SHP77 (cell line): ENCODE measurements at places on chromosomes 1 and 21.

DNA sequence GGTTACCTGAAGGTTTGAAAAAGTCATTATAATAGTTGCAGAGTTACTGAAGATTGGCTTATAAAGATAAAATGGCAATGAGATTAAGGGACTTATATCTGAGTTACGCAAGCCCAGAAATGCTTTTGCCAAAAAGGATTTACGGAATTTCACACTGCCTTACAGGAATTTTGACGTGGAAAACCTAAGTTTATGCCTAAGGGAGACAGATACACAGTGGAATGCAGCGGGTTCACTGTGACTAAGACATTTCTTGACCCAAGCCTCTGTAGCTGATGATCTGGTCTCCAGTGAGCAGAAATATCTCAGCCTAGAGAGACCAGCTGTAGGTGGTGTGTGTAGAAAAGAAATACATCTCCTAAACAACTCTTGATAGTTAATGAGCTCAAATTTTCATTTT is 10.1 kb upstream of the EXO1 start:
- DNase-seq, result no peak

DNA sequence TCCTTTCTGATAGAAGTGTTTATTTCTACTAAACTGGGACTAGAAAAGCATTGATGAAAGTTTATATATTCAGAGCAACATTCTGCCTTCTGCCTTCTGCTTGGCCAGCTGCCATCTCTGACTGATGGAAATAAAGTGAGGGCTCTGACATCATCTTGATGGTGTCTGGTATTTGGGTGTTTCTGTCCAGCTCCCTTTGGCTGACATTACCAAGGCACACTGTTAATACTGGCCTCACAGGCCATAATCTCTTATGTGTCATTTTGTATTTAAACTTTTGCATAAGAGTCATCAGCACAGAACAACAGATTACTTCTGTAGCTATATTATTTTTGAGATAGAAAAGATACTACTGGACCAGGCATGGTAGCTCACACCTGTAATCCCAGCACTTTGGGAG is 216.9 kb downstream of the RYR2 start:
- no peak for DNase-seq

DNA sequence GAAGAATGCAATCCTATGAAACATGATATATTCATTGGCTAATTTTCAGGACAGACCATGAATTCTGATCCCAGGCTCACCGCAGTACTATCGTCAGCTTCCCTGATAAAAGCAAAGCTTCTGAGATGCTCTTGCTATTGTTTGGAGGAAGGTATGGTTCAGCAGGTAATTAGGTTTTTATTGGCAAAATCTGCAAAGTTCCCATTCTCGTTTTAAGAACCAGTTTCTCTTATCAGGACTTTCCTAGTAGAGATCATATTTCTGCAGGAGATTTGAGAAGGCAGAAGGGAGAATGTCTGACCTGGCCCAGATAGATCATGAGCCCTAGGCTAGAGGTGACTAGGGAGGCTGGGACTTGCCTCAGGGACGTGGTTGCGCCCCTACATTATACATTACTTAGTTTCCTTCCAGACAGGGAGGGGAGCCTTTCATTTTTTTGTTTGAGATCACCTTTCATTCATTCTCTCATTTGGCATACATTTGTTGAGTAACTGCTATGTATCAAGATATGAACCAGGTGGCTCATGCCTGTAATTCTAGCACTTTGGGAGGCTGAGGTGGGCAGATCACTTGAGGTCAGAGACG is 108.8 kb downstream of the NRIP1 start:
- no peak for DNase-seq

GRCh38 chr1:64323054-64323453 is 119.6 kb downstream of the UBE2U start:
- DNase-seq, result no peak

DNA sequence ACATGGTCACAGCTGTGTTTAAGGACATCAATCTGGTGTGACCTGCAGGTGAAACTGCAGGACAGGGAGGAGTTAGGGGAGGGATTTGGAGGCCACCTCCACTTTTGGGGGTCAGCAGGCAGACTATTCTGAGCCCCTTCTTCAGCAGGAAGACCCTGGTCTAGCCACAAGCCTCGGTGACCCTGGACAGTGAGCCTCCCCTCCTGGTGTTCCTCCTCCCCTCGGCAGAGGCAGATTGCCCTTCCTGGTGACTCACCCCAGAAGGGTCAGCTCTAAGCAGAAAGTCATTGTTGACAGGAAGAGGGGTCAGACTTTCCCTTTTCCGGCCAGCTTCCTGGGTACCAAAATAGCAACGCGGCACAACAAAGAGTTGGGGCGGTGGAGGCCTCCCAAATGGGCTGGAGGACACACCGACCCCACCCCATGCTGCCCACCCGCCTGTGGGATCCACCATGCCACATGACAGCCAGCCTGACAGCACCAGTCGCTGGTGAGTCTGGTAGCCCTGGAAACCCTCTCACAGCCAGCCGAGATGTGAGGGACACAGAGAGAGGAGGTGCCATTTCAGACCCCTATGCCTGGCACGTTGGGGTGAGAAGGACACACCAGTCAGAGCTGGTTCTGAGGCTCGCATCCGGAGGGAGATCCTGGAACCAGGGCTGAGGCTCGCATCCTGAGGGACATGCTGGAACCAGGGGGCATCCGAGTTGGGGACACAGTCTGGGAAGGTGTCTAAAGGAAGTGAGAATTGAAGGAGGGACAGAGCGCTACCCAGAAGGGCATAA is 14.7 kb upstream of the CSF1 start:
- no peak for DNase-seq

GRCh38 chr1:6581561-6582305 is 1.9 kb downstream of the ZBTB48 start:
- no peak for DNase-seq

DNA sequence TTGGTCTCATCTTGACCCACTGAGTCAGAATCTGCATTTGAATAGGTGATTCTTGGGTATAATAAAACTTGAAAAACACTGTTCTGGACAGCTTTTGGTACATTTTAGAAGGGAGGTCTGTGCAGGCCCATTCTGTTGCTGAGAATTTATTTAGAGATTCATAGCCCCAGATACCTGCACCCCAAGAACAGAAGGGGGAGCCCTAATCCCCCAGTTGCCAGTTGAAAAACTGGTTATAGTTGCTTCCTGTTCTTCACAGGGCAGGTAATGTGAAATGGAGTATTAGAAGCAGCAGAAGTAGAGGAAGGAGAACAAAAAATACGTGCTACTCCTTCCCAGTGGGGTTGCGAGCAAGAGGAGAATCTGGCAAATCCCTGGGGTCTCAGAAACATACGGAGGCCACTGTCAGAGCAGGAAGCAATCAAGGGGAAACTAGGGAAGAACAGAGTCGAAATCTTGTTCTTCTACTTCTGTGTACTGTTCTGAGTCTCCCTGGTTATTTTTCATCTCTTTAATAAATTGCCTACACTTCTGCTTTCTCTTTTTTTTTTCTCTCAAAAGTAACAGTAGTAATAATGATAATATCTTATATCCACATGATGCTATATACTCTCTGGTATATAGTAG is 4.6 kb upstream of the CLCA2 start:
- peak; percentile 10 for DNase-seq

GRCh38 chr1:40664167-40664537 is 1.3 kb downstream of the RIMS3 start:
- DNase-seq, result no peak

- no peak for DNase-seq
Observed at GRCh38 chr1:33548319-33548718, 75.9 kb downstream of the ZSCAN20 start.

DNA sequence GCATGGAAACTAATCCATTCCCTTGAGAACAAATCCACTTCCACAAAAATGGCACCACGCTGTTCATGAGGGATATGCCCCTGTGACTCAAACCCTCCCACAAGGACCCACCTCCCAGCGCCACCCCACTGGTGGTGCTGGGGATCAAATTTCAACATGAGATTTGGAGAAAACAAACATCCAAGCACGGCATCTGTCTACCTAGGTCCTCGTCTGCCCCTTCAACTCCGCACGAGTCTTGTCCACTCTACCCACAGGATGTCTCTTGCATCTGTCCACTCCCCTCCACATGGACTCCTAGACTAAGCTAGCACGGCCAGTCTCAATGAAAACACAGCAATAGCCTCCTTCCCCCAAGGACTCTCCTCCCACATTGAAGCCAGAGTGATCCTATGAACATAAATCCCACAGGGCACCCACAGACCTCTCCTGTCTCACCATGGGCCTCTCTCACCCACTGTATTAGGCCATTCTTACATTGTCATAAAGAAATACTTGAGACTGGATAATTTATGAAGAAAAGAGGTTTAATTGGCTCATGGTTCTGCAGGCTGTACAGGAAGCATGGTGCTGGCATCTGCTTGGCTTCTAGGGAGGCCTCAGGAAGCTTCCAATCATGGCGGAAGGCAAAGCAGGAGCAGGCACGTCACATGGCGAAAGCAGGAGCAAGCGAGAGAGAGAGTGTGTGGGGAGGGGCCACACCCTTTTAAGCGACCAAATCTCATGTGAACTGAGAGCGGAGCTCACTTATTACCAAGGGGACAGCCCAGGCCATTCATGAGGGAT is 101.4 kb downstream of the TOMM20 start:
- no peak for DNase-seq

GRCh38 chr1:86472152-86472551 is 3.4 kb downstream of the CLCA1 start:
- DNase-seq, result no peak

DNA sequence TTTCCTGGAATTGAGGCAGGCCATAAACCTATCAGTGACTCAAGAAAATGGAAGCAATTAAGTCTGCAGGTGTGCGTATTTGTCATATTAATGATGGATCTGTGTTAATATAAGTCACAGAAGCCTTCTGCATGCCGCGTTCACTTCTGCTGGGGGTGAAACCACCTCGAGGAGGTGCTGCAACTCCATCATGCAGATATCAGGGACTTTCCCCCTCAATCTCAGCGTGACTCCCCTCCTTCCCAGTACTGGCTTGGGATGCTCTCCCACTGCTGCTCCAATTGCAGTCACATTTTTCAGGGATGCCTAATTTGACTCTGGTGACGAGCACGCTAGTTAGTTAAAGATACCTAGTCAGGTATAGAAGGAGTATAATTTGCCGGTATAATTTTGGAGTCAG is 87.5 kb downstream of the ASTN1 start:
- DNase-seq, result no peak

- DNase-seq, result no peak
Observed at GRCh38 chr1:235430991-235431390, 63.8 kb downstream of the TBCE start.

- no peak for DNase-seq
Observed at GRCh38 chr21:44458971-44459711, 3.8 kb downstream of the LRRC3 start.

- DNase-seq, result no peak
Observed at GRCh38 chr1:157773493-157774350, 3.2 kb downstream of the FCRL2 start.

DNA sequence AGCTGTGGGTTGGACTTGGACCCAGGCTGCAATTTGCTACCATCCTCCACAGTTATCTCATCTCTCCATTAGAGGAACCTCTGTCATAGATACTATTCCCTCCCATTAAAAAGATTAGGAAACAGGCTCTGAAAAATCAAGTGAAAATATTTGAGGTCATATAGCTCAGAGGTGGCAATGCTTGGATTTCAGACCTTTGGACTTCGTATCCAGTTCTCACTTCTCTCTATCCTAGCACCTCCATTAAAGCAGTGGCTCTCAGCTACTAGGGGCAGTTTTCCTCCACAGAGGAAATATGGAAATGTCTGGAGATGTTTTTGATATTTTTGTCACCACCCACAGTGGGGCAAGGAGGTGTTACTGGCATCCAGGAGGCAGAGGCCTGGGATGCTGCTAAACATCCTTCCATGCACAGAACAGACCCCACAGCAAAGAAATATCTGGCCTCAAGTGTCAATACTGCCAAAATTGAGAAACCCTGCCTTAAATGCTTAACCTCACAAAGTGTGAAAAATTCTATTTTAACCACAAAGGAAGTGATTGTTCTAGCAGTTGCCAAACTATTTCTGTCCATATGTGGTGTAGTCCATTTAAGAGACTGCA is 54.1 kb downstream of the C8A start:
- no peak for DNase-seq

DNA sequence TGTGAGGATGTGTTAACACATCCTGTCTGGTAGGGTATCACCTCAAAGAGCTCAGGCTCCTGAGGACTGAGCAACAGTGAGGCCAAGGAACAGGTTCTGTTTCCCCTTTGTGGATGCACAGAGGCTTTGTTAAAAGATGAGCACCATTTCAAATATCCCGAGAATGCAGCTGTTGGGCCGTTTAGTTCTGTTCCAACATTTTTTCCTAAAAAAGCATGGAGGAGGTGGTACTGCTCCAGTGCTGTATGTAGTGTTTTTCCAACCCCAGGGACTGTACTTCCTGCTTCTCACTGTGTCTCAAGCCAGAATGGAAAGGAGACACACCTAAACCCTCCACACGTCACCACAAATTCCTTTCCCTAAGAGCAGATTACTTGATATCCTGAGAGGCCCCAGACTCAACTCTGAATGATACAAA is 53.8 kb upstream of the BCL10 start:
- DNase-seq, result no peak

GRCh38 chr1:204435872-204436271 is 24.3 kb upstream of the PPP1R15B start:
- DNase-seq, result no peak

GRCh38 chr1:193103759-193104501 is 1.3 kb downstream of the GLRX2 start:
- no peak for DNase-seq

DNA sequence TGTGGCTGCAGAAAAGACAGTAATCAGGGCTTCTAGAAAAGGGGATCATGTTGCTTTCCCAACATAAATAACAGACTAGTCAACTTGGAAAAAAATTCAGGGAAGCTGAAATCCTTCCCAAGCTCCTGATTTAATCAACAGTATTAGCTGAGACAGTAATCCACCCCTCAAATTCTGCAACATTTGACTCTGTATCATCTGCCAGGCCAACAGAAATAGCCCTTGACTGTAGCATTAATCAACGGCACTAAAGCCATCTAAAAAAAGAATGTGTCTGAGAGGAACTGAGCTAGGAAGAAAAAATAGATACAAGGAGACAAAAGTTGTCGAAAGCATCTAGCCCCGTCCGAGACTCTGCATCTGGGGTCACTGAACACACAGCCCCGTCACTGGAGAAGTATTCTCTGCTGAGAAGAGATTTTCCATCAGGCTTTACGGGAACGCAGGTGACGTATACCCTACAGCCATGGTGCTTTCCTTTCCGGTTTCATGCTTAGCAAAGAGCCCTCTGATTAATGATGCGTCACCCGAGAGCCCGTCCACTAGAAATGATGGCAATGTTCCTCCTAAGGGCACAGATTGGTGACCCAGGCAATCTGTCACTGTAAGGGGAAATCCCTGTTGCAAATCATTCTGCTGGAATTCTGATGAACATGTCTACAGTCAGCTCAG is 42.1 kb upstream of the TP53BP2 start:
- peak; percentile 62 for DNase-seq

DNA sequence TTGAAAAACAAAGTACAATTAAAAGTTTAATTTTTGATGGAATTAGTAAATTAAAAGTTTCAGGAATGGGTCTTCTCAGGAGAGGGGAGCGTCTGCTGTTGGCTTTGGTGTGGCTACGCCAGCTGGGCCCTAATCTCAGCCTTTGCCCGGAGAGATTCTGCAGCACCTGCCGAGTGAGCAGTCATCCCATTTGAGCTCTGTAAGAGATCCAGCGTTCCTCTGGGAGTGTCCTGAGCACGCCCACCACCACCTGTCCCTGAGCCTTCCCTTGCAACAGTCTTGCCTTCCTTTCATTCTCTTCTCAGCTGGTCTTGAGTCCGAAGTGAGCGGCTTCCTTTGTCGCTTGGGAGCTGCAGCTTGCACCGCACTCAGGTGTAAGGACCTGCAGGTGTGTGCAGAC is 263.1 kb downstream of the CAMTA1 start:
- no peak for DNase-seq
